Heart left ventricle (tissue), 16 donors: ENCODE measurements at places on chromosomes 16 and 17. TPM values are rescaled to one million over a fixed set of nuclear protein-coding genes. Genes with fewer than 3 reads are reported as not detected.

WNT9B gene
- total RNA-seq = 1.4 TPM

SGF29 gene
- 16.5 TPM for total RNA-seq

CRYBA1 gene
- not detected for total RNA-seq

KRT14 gene
- not detected for total RNA-seq

CLEC19A gene
- not detected for total RNA-seq

WFDC1 gene
- total RNA-seq = 0.77 TPM

SNX20 gene
- total RNA-seq = 0.64 TPM
